GM23338 (cell line): ENCODE measurements at places on chromosomes 12 and 14.
A peak's percentile ranks its signal among the peaks of the same experiment; 100 is the strongest.

DNA sequence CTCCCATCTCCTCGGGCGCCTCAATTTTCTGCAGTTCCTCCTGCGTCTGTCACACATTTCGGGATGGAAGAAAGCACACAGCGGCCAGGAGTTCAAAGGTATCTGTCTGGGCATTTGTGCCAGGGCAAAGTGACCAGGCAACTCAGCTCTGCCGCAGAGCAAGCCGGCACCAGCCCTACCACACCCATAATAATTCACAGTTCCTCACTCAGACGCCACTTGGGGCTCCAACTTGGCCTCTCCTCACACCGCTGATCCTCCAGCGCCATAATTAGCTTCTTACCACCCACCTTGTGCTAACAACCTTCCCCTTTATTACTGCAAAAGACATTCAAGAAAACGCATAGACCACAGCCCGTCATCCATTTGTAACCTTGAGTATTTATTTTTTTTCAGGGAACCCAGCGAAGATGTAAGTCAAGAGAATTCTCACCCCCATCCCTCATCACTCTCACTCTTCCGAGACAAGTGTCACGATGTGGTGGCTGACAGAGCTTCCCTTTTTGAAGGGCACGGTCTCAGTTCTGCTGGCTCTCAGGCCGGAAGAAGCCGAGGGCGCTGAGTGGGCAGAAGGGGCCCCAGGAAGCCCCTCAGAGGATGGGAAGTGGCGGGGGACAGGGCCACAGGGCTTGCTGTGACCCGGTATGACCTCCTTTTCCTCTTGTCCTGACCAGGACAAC is 25.2 kb upstream of the NCOR2 start:
- DNase-seq, result no peak

- no peak for DNase-seq
Observed at GRCh38 chr12:64671681-64672080, 61.4 kb downstream of the RASSF3 start.

- DNase-seq, result no peak
Observed at GRCh38 chr14:59695198-59695597, 118.6 kb upstream of the CCDC175 start.

DNA sequence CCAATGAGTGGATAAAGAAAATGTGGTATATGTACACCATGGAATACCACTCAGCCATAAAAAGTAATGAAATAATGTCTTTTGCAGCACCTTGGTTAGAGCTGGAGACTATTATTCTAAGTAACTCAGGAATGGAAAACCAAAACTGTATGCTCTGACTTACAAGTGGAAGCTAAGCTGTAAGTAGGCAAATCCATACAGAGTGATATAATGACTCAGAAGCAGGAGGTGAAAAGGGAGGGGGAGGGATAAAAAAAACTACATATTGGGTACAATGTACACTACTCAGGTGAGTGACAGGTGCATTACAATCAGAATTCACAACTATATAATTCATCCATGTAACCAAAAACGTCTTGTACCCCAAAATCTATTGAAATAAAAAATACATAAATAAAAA is 15.1 kb upstream of the CLEC1A start:
- no peak for DNase-seq

- no peak for DNase-seq
Observed at GRCh38 chr12:54147186-54147585, 41.6 kb downstream of the SMUG1 start.

DNA sequence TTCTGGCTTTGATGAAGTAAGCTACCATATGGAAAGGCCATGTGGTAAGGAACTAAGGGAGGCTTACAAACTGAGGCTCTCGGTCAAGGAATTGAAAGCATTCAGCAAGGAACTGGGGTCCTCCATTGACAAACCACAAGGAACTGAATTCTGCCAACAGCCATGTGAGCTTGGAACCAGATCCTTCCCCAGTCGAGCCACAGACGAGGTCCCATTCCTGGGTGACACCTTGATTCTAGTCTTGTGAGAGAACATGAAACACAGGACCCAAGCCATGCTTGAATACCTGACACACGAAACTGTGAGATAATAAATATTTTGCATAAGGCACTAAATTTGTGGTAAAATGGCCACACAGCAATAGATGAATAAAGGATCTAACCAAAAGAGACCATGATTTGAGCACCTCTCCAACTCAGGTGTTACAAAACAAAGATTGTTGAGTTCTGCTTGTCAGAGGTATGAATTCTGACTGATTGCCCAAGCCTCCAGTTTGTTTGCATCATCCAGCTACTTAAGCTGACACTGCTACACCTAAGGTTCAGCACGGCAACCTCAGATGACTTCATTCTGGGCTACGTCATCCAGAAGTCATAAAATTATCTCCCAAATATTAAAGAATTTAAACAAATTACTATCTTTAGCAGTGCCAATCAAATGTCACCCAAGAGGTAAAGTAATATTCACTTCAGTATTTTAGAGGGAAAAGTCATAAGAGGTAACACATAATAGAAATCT is 59.4 kb downstream of the GARIN6 start:
- DNase-seq, result no peak

DNA sequence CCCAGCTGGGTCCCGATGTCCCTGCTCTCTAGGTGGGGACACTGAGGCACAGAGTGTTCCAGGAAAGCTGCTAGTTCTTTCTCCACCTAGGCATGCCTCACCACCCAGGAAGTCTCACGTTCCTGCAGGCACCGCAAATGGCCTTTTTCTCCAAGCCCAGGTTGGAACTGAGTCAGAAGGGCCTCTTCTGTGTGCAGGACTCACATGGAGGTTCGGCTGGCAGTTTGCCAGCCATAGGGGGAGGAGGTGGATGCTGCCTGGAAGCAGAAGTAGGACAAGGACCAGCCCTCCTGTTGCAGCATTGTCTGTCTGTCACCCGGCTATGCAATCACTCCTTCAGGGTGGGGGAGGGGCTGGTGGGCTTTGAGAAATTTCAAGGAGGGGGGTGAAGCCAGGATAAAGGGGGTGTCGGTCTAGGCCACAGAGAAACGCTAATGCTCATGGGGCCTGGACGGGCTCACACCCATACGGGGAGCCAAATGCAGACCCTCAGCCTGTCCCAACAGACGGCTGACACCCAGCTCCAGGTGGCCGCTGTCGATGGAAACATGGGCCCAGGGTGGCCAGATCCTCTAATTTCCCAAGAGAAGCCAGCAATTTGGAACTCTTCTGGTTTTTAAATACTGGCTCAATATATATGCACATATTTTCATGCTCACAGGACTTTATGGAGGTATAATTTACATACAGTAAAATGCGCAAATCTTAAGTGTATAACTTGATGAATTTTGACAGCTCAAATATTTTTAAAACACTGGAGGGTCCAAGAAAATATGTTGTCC is 120.5 kb downstream of the PHETA1 start:
- no peak for DNase-seq

- DNase-seq, result no peak
Observed at GRCh38 chr14:98957211-98958047, 314.6 kb downstream of the BCL11B start.

- peak; percentile 96 for DNase-seq
Observed at GRCh38 chr14:99562856-99563748, 40.9 kb downstream of the CCDC85C start.

GRCh38 chr14:71289536-71289935 is 382.3 kb downstream of the PCNX1 start:
- no peak for DNase-seq

DNA sequence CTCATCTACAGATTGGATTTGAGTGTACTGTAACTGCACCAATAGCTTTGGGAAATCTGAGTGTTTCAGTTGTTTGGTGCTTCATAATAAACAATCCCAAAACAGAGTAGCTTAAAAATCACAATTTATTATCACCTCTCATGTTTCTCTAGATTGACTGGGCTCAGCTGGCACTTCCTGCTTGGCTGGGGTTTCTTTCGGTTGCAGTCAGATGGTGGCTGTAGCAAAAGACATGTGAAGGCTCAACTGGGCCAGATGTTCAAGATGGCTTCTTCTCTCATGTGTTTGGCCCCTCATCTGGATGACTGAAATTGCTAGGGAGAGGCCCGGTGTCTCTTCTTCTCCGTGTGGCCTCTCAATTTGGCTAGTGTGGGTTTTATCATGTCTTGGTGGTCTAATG is 12.1 kb upstream of the BMP4 start:
- DNase-seq, result no peak

- no peak for DNase-seq
Observed at GRCh38 chr14:85798856-85799255, 268.9 kb downstream of the FLRT2 start.

DNA sequence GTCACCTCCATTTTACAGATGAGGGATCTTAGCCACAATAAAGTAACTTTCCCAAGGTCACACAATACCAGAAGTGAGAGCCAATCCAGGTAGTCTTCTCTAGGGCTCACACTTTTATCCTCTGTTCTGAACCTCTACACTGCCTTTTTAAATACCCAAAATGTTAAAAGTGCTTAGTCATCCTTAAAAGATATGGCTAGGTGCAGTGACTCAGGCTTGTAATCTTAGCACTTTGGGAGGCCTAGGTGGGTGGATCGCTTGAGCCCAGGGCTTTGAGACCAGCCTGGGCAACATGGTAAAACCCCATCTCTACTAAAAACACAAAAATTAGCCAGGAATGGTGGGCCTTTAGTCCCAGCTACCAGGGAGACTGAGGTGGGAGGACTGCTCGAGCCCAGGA is 104.1 kb upstream of the PPP4R3A start:
- no peak for DNase-seq

- no peak for DNase-seq
Observed at GRCh38 chr14:61992926-61993325, 230.7 kb downstream of the SNAPC1 start.

DNA sequence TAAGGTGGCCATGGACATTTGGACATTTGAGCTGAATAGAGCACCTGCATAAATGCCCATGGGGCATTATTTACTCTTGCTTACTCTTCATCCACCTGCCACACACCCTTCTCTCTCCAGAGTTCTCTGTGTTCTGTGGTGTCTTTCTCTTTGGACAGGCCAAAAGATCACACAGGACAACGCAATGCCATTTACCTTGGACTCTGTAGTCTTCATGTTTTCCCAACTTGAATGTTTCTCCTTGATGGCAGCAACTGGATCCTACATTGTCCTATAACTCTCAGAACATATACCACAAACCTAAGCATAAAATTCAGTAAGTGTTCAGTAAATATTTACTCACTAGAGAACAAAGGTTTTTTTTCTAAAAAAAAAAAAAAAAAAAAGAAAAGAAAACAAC is 41.7 kb upstream of the PTHLH start:
- DNase-seq, result no peak

- no peak for DNase-seq
Observed at GRCh38 chr14:99563749-99564129, 40.3 kb downstream of the CCDC85C start.

DNA sequence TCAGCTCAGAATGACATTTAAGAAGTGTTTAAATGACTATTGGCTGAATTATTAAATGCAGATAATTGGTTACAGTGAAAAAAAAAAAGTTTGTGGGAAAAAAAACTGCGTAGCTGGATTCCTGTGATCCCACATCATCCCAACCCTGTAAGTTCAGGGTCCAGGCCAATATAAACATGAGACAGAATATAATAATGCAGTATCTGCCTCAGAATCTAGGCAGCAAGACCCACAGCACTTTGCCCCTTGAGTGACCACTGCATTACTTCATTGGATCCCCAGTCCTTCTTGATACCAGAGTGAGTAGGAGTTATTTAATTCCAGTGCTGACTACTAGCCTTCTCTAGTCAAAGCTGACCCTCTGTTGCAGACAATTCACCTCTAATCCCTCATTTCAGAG is 272.6 kb downstream of the CCER1 start:
- DNase-seq, result no peak

- DNase-seq, result peak; percentile 21
Observed at GRCh38 chr12:78530100-78530765, 334.3 kb upstream of the SYT1 start.

GRCh38 chr12:120429368-120429767 is 8.5 kb upstream of the COX6A1 start:
- no peak for DNase-seq

GRCh38 chr14:68824517-68825347 is 31.9 kb upstream of the ZFP36L1 start:
- peak; percentile 93 for DNase-seq

DNA sequence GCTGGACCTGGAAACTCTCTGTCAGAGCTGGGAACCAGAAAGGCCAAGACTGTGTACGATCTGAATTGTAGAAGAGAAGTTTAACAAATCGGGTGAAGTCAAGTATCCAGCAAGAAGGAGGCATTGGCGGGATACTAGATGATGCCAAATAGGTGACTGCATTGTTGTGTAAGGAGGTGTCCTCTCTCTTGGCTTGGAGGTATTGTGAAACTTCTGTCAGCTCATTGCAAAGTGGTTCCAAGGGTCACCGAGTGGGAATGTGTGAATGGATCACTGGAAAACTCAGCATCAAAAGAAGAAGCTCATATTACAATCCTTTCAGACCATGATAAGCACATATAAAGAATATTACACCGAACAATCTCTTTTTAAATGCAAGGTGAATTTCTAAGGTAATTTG is 11.7 kb downstream of the NAV3 start:
- DNase-seq, result no peak
